ENCODE measurements at places on chromosomes 2 and 18. TPM values are rescaled to one million over a fixed set of nuclear protein-coding genes. Genes with fewer than 3 reads are reported as not detected.

GRCh38 chr2:240435457-240435947 is at the start of gene GPC1:
Gene GPC1 (plus strand): TSS chr2:240435663. CDS start chr2:240435919, 256 bp downstream.
- DNase-seq: no peak

DNA sequence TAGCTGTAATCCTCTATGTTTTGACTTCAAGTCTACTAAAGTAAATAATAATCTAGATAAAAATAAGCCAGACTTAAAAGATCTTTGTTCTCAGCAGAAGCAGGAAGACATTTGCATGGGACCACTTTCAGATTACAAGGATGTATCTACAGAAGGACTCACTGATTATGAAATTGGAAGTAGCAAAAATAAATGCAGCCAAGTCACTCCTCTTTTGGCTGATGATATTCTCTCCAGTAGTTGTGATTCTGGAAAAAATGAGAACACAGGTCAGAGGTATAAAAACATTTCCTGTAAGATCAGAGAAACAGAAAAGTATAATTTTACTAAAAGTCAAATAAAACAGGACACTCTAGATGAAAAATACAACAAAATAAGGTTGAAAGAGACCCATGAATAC is 338.4 kb downstream of the ZNF804A start:
- DNase-seq: no peak

GRCh38 chr2:223950448-223951347 is 5.6 kb upstream of the WDFY1 start:
- DNase-seq: no peak

DNA sequence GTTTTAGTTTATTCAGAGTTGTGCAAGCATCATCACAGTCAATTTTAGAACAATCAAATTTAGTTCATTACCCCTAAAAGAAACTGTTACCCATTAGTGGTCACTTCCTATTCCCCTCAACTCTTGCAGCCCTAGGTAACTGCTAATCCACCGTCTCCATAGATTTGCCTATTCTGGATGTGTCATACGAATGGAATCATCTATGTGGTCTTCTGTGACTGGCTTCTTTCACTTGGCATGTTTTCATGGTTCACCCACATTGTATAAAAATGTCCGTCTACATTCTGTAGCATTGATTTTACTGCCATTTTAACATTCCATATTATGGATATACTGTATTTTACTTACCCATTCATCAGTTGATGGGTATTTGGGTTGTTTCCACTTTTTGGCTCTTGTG is 5.3 kb upstream of the CEP68 start:
- no peak for DNase-seq

GRCh38 chr2:95165030-95165370 is 609 bp upstream of the ZNF2 start:
- DNase-seq: no peak

- no peak for DNase-seq
Observed at GRCh38 chr2:64745562-64745961, 91.8 kb upstream of the SERTAD2 start.

- DNase-seq: no peak
Observed at GRCh38 chr18:12049978-12050811, 43.4 kb upstream of the ANKRD62 start.

DNA sequence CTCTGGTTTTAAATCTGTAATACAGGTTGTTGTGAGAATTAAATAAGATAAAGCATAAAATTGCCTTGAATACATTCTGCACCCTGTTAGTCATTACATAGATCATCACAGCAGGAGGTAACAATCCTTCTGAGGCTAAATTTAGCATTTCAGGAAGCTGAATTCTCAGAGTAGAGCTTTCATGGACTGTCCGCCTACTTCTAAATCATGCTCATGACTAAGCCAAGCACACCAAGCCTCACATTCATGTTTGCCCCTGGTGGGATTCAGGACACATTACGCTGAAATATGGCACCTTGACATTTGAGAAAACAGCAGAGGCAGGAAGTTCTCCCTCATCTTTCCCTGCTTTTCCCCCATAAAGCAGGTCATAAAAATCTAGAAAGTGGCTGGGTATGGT is 16.6 kb upstream of the PIK3C3 start:
- DNase-seq: no peak

Gene CYP27C1
- total RNA-seq: 4.1 TPM

Gene TCF23
- total RNA-seq: 0.04 TPM

Gene BMP10
- total RNA-seq: not detected
